ENCODE measurements at places on chromosomes 2 and 18.

DNA sequence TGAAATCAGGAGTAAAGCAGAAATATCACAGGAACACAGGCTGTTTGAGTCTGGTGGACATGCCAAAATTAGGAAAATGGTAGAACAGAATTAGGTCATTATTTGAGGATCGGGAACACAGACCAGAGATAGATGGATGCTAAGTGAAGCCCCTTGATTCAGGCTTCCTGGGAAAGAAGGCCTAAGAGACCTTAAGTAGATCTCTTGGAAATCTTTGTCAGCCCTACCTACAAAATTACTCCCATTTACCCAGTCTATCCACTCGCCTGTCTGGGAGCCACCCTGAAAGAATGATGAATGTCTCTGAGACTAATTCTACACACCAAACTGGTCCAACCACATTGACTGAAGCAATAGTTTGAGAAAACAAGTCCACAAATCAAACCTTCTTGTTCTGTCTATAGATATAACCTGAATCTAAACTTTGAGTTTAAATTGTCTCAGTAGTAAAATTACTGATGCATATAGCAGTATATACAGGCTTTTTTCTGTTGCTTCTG lies 36.6 kb upstream of the TANK start:
- no peak for DNase-seq

GRCh38 chr2:51219468-51219867 lies 187.5 kb upstream of the NRXN1 start:
- DNase-seq = no peak

- peak; percentile 69 for DNase-seq
Observed at GRCh38 chr2:45836740-45837139, 185.3 kb downstream of the PRKCE start.

GRCh38 chr2:58904095-58904494 lies 663.0 kb upstream of the FANCL start:
- DNase-seq = no peak
